ENCODE measurements at places on chromosomes 3 and 15.

- DNase-seq = no peak
These were observed 224.5 kb downstream of the ZNF385D start for GRCh38 chr3:21526461-21526860.

DNA sequence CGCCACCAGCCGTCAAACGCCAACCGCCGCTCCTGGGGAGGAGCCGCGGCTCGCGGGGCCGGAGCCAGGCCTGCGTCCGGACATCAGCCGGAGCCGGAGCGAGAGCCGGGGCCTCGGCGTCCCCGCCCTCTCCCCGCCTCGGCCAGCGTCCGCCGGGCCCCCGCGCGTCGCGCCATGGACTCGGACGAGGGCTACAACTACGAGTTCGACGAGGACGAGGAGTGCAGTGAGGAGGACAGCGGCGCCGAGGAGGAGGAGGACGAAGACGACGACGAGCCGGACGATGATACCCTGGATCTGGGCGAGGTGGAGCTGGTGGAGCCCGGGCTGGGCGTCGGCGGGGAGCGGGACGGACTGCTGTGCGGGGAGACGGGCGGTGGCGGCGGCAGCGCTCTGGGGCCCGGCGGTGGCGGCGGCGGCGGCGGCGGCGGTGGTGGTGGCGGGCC lies 359 bp downstream of the ARIH1 start:
- DNase-seq = peak; percentile 69

- no peak for DNase-seq
These were observed 83.4 kb downstream of the MESD start for GRCh38 chr15:80906159-80906766.

DNA sequence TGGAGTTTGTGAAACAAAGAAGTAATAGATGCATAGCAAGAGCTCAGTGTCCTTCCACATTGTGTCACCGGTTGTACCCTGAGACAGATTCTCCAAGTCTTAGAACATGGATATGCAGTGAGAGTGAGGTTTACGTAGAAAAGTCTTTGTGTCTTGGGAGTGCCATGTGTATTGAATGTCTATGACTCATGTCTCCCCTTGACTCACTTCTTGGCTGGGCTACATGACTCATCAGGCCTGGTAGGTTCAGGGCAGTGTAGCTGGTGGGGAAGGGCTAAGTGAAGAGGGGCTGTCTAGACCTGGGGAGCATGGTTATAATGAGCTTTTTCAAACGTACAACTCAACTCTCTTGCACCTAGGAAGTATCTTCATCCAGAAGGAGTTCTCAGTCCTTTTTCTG lies 167.4 kb downstream of the GAP43 start:
- no peak for DNase-seq

- DNase-seq = no peak
These were observed 87.4 kb upstream of the CCNL1 start for GRCh38 chr3:157247391-157247790.

All from naive thymus-derived CD8-positive, alpha-beta T cell (primary cell).